ENCODE measurements at places on chromosomes 2 and 18. TPM values are rescaled to one million over a fixed set of nuclear protein-coding genes. Genes with fewer than 3 reads are reported as not detected.

DNA sequence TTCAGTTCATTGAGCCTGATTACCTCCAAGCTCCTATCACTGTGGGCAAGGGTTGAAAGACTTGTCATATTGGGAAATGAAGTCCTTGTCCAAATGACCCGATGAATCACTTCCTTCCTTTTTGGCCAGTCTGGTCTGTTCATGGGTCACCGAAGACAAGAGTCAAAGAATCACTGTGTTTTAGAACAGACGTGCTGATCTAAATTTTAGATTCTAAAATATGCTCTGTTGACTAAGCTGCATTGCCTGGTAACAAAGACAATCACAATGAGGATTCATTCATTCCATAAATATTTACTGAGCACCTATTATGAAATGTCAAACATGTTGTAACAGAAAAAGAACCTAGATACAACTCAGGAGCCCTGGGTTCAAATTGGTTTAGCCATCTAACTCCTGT is 99.4 kb upstream of the RND3 start:
- H3K27ac ChIP-seq: no peak overlapping the region
- H3K27me3 ChIP-seq: no peaks in the 10 kb centered on the region
- no peak overlapping the region for H3K4me3 ChIP-seq
- H3K4me1 ChIP-seq: no peaks in the 10 kb centered on the region

- H3K36me3 ChIP-seq: no peaks in the 10 kb centered on the region
- DNase-seq: no peak
- no peaks in the 10 kb centered on the region for H3K27me3 ChIP-seq
- H3K4me1 ChIP-seq: peaks cover under 1% of the 10 kb centered on the region
- no peak overlapping the region for H3K4me3 ChIP-seq
Measured at GRCh38 chr18:23943903-23944624, 70.5 kb upstream of the TTC39C start.

- no peak overlapping the region for H3K27ac ChIP-seq
- no peaks in the 10 kb centered on the region for H3K4me1 ChIP-seq
- no peak overlapping the region for H3K4me3 ChIP-seq
Measured at GRCh38 chr18:34990597-34990996, 50.6 kb upstream of the MAPRE2 start.

GRCh38 chr2:4190548-4190947 is 487.2 kb downstream of the DCDC2C start:
- no peaks in the 10 kb centered on the region for H3K27me3 ChIP-seq
- H3K4me1 ChIP-seq: no peaks in the 10 kb centered on the region
- DNase-seq: no peak
- no peaks in the 10 kb centered on the region for H3K36me3 ChIP-seq
- no peak overlapping the region for H3K27ac ChIP-seq

- peaks cover 12% of the 10 kb centered on the region for H3K4me1 ChIP-seq
- H3K4me3 ChIP-seq: no peak overlapping the region
- DNase-seq: no peak
- H3K27me3 ChIP-seq: peaks cover 21% of the 10 kb centered on the region
- no peaks in the 10 kb centered on the region for H3K36me3 ChIP-seq
- no peak overlapping the region for H3K27ac ChIP-seq
Measured at GRCh38 chr2:9205486-9205885, 1.1 kb upstream of the ASAP2 start.

- H3K27ac ChIP-seq: no peak overlapping the region
- H3K27me3 ChIP-seq: no peaks in the 10 kb centered on the region
- no peak for DNase-seq
- H3K4me1 ChIP-seq: no peaks in the 10 kb centered on the region
- no peaks in the 10 kb centered on the region for H3K36me3 ChIP-seq
- H3K4me3 ChIP-seq: no peak overlapping the region
Measured at GRCh38 chr2:157150747-157151146, 106.8 kb upstream of the GALNT5 start.

GRCh38 chr2:10054424-10054823 is 11.1 kb downstream of the KLF11 start:
- H3K36me3 ChIP-seq: peaks cover 40% of the 10 kb centered on the region
- H3K4me1 ChIP-seq: peaks cover 5% of the 10 kb centered on the region
- no peak for DNase-seq
- no peaks in the 10 kb centered on the region for H3K27me3 ChIP-seq

GRCh38 chr2:33655626-33656320 is 56.7 kb upstream of the FAM98A start:
- no peaks in the 10 kb centered on the region for H3K36me3 ChIP-seq
- H3K27me3 ChIP-seq: no peaks in the 10 kb centered on the region
- no peak for DNase-seq
- H3K27ac ChIP-seq: no peak overlapping the region
- no peak overlapping the region for H3K4me3 ChIP-seq

DNA sequence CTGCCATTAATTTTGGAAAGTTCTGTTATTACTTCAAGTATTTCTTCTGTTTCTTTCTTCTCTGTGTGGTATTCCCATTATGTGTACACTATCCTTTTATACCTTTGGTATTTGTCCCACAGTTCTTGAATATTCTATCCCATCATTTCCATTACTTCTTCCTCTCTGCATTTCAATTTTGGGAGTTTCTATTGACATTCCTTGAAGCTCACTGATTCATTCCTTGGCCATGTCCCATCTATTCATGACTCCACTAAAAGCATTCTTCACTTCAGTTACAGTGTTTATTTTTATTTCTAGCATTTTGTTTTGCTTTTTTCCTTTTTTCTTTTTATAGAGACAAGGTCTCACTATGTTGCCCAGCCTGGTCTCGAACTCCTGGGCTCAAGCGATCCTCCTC is 30.3 kb downstream of the PROC start:
- no peak overlapping the region for H3K27ac ChIP-seq
- no peaks in the 10 kb centered on the region for H3K4me1 ChIP-seq
- no peaks in the 10 kb centered on the region for H3K36me3 ChIP-seq
- no peak for DNase-seq

DNA sequence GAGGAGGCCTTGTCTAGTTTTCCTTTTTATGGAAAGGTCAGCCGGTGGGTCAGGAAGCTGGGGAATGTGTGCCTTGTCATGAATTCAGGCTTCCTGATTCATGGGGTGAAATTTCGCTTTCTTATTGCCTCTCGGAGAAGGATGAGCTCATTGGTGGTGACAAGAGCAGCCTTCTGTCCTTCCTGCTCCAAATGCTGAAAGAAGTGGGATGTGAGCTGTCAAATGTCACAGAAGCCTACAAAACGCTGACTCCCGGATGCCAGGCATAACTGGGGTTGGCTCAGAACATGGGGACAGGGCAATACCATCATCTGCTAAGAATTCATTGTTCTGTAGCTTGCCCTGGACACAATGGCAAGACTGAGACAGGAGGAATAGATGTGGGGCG is 55.8 kb upstream of the FAM136A start:
- H3K4me3 ChIP-seq: no peak overlapping the region
- H3K36me3 ChIP-seq: no peaks in the 10 kb centered on the region
- H3K27me3 ChIP-seq: no peaks in the 10 kb centered on the region
- no peak overlapping the region for H3K27ac ChIP-seq
- DNase-seq: no peak

The EVX2 gene
- total RNA-seq: not detected

The PGAP1 gene
- 3.3 TPM for total RNA-seq
